ENCODE measurements at places on chromosomes 1 and 21.

DNA sequence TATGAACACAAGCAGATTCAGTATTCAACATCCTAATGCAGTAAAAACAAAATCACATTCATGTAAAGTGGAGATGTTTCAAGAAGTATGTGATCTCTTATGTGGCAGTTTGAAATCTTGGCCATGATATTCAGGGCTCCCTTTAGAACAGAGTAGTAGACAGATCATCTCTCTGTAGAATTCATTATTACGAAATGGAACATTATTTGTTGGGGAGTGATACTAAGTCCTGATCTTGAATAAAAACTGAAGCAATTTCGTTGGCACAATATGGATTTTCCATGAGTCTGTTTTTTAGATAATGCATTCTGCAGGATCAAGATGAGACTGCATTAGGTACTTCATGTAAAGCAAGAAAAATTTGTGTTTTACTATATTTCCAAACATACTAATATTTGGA is 264.4 kb upstream of the NRIP1 start:
- DNase-seq = no peak

DNA sequence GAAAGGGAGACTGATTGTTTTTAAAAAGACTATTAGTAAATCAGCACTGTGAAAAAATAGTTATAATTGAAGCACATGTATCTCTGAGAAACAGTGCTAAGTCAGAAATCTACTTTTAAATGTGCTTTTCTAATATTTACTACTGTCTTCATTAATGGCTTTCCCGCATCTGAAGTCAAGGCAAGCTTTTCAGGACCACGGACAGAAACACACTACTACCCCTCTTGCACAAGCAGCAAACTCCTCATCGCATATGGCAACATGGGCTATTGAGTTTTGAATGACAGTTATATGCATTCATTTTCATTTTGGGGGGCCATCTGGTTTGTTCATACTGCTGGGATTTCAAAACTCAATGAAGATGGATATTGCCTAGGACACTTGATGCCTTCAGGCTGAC is 433.4 kb upstream of the CAMK1G start:
- no peak for DNase-seq

GRCh38 chr1:6033124-6033523 is 12.6 kb upstream of the KCNAB2 start:
- DNase-seq = no peak

GRCh38 chr1:44842486-44842861 is 579 bp downstream of the PTCH2 start:
- DNase-seq = no peak

DNA sequence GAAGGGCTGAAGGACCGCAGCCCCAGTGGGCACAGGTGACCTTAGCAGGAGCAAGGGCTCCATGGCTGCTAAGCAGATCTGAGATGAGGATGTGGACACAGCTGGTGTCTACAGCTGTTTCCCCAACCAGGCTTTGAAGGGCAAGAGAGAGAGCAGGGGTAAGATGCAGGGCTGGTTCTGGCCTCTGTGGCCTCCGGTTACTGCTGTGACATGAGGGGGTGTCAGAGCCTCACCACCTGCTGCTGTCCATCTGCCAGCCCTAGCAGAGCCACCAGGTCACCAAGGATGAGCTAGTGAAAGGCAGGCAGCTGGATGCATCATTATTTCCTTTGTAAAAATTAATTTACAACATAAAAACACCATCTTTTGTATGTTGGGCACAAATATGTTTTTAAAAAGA is 33.4 kb downstream of the OBSCN start:
- DNase-seq = no peak

DNA sequence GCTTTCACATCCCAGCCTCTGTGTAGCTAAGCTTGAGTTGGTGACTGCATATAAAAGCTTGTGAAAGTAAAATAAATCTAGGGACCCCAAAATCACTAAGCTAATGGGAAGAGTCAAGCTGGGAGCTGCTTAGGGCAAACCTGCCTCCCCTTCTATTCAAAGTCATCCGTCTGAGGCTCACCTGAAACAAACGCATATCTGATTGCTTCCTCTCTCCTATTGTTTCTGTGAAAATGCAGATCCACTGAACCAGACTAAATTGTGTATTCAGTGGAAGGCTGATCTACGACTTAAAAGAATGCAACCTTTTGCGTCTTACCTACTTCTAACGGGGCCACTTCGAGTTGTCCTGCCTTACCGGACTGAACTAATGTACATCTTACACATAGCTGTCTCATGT is 70.3 kb downstream of the LTN1 start:
- no peak for DNase-seq

- DNase-seq = no peak
These were observed 20.2 kb upstream of the ZMYM1 start for GRCh38 chr1:35058988-35059387.

- no peak for DNase-seq
These were observed 54.9 kb downstream of the INAVA start for GRCh38 chr1:200949626-200950025.

DNA sequence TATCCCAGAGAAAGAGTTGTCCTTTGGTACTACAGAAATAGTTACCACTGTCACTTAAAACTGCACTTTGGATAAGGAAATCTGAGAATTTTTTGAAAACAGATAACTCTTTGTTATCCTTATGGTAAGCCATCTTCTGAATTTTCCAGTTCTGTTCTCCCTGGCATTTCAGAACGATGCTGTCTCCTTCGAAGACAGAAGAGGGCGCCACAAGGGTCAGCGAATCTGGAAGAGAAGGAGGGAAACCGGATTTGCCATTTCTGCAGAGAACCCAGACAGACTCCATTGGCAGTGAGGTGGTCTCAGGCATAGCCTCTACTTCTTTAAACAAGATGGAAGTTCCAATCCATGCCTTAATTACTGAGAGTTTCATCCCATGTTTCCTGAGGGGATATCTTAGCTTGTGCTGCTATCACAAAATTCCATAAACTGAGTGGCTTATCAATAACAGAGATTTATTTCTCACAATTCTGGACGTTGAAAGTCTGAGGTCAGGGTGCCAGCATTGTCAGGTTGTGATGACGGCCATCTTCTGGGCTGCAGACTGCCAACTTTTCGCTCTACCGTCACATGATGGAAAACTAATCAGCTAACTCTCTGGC is 6.4 kb downstream of the FCRL2 start:
- DNase-seq = no peak

DNA sequence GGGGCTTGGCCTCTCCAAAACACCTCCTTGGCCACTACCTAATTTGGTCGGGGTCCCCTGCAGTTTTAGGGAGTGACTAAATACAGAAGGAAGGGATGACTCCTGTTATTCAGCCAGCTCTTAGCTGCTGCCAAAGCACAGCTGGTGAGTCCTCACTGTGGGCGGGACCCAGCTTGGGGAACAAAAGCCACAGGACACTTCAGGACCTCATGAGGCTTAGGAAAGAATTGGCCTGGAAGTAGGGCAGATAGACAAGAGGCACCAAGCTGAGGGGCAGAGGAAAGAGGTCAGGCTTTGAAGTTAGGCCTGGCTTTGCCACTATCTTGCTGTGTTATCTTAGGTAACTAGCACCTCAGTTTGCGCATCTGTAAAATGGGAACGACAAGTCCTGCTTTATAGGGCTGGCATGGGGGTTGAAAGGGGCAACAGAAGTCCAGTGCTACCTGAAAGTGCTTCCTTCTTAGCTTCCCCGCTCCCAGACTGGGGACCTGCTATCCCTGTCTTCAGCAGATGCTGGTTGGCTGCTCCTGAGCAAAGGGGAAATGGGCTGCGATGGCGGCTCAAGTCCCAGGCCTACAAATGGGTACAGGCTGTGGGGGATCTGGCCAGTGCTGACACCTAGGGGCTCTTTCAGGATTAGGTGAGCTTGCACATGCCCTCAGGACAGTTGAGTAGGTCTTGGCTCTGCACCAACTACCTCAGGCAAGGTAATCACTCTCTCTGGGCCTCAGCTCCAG is 15.7 kb downstream of the IFI6 start:
- DNase-seq = no peak

DNA sequence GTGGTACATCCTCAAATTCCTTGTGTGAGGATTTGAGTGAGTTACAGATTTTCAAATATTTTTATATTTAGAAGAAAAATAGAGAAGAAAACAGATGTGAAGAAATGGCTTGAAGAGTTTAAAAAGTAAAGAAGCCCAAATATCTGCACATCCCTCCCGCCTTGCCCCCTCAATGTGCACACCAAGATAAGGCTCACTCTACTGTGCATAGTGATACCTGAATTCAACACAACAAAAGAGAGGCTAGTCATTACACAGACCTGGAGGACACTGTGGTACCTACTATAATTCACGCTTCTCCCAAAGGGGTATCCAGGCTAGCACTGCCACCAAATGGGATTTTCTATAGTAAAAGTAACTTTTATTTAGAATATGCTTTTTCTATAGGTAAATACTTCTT is 44.0 kb upstream of the SYT2 start:
- DNase-seq = no peak

DNA sequence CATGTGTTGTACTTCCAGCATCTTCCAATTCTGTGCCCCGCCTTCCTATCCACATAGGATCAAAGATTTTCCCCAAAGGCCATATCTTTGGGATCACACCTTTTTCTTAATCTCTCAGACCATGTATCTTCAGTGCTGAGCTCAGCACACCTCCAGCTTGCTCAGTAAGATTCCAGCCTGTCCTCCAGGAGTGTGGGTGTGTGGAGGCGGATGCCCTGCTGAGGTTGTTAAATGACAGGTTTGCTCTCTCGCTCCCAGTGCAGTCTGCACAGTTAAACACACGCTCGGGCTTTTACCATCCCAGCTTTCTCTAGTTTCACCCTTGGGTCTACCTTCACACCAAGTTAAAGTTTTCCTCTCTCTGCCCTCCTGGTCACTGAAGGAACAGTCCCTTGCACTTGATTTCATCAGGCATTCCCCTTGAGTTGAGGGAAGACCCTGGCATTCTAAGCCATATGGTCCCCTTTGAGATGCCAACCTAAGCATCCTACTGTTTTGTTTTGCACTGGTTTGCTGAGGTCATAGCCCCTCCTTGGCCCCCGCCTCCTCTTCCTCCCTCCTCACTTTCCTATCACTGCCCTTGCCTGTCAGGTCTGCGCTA is 13.7 kb downstream of the MYOG start:
- DNase-seq = no peak

DNA sequence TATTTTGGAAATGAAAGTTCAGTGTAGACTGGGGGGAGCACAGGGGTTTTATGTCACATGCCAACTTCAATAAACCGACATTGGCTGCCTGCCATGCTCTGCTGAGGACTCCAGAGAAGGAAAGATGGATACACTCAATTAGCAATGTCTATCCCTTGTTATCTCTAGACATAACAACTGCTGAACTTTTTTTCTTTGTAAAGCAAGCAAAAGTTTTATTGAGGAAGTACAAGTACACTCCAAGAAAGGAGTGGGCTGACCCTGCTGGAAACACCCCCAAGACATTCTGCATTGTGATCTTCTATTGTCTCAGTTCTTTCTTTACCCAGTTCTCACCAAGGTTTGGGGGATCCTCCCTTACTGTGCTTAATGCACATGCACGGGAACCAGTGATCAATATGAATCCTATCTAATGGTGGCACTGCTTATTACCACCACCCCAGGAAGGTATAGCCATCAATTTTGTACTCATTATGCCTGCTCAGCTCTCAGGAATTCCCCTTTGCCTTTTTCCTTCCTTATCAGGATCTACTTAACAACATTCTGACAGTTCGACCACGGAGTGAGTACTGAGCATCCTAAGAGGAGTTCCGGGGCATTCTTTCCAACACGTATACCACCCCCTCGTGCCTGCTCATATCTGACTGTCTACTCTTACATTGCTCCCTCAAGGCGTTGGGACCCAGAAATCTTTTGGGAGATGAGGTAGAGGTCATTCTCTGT is 28.7 kb downstream of the SYNJ1 start:
- no peak for DNase-seq

DNA sequence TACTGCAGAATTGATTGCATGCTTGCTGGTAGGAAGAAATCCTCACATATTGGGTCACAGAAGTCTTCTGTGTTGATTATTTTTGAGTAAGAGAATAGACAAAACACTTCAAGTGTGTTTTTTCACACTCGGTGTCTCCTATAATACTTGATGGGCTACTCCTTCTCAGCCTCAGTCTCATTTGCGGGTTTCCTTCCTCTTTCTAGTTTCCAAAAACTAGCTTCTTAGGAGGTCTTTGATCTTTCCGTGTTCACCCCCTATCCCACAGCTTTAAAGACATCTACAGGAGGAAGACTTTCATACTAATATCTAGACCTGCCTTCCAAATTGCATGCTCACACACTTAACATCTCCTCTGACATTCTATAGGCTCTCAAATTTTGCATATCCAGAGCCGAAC is 40.7 kb upstream of the NTPCR start:
- DNase-seq = no peak

All from stimulated activated CD8-positive, alpha-beta memory T cell treated with anti-CD3 and anti-CD28 coated beads, Interleukin-2, amount 100 ng/mL, for 1 hour (primary cell).